ENCODE measurements at places on chromosomes 7 and 10.

DNA sequence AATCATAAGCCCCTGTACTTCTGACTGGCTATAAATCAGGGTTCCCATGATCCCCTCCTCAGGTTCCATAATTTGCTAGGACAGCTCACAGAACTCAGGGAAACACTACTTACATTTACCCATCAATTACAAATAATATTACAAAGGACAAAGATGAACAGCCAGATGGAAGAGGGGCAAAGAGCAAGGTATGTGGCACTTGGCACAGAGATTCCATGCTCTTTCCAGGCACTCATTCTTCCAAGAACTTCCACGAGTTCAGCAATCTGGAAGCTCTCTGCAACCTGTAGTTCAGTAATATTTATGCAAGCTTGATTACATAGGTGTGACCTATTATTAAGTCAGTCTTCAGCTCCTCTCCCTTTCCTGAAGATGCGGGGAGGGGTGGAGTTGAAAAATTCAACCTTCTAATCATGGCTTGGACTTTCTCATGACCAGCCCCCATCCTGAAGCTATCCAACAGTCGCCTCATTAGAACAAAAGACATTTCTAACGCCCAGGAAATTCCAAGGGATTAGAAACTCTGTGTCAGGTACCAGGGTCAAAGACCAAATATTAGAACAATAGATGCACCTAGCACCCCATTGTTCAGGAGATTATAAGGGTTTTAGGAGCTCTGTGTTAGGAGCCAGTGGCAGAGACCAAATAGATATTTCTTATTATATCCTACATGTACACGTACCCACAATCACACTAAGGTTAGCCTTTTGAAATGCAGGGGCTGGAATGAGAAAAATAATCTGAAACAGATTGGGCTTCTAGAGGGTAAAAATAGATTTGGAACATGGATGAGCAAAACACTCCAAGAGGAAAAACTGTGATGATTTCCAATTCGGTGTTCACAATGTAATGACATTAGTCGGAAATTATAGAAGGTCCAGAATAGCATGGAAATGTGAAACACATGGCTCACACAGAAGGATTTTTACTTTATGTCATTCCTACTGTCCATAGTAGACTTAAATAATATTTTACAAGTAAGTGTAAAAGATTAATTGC, 7.0 kb downstream of the ANKMY2 start:
- peaks cover 16% of the 10 kb centered on the region for H3K36me3 ChIP-seq
- H3K27me3 ChIP-seq, result no peaks in the 10 kb centered on the region
- no peak for DNase-seq
- no peak overlapping the region for H3K4me3 ChIP-seq

- peak overlapping the region; percentile 95 for H3K27ac ChIP-seq
- H3K27me3 ChIP-seq, result no peaks in the 10 kb centered on the region
- H3K4me3 ChIP-seq, result peak overlapping the region; percentile 96
- peaks cover 57% of the 10 kb centered on the region for H3K36me3 ChIP-seq
- DNase-seq, result no peak
These were observed 724 bp downstream of the ZNF107 start for GRCh38 chr7:64666663-64667050.

DNA sequence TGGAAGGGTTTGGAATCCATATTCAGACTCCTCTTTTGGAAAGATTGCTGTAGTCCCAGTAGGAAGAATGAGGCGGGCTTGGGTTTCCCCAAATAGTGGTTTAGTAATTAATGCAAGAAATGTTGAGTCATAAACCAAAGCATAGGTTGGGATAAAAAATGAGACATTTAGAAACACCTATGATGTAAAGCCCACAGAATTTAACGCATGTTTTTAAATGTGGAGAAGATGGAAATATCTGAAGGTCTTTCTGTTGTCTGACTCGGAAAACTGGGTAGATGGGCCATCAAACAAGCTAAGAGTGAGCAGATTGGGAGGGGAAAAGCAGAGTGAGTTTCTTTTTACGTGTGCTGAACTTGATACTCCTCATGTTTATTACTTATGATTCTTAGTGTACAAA, 62.2 kb downstream of the LANCL2 start:
- DNase-seq, result no peak
- H3K36me3 ChIP-seq, result peaks cover 5% of the 10 kb centered on the region
- no peaks in the 10 kb centered on the region for H3K27me3 ChIP-seq
- H3K4me3 ChIP-seq, result no peak overlapping the region
- H3K27ac ChIP-seq, result no peak overlapping the region

- no peak for DNase-seq
- H3K27me3 ChIP-seq, result no peaks in the 10 kb centered on the region
- H3K4me1 ChIP-seq, result no peaks in the 10 kb centered on the region
- H3K36me3 ChIP-seq, result no peaks in the 10 kb centered on the region
- no peak overlapping the region for H3K27ac ChIP-seq
- no peak overlapping the region for H3K4me3 ChIP-seq
These were observed 75.2 kb downstream of the DIP2C start for GRCh38 chr10:614139-614711.

DNA sequence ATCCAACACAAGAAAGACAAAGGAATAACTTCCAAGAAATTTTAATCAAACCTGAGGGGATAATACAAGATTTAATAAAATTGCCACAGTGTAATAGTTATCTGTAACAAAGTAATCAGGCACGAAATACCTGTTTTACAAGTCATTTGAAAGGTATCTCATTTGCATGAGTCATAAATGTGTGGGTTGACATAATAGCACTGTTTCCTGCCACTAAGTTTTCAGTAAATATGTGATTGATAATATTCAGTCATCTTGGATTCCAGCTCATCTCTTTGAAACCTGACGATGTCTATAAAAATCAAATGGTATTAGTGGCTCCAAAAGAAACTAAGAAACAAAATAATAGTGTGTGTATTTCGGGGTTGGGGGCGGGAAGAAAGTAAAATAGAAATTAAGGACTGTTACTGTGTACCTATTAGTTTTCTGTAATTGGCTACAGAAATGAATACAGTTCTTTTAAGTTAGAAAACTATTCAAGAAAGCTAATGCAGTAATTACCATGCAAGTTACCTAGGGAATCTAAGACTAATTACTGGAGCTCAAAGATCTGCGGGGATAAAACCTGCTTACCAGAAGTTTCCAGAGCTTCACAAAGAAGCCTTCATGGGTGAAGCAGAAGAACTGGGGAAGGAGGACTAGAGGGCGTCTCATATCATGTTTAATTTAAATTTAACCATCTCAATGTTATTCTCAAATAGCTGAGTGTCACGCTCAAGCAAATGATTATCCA, 100.7 kb downstream of the ST8SIA6 start:
- H3K27ac ChIP-seq, result no peak overlapping the region
- H3K27me3 ChIP-seq, result peaks cover 5% of the 10 kb centered on the region
- no peaks in the 10 kb centered on the region for H3K4me1 ChIP-seq

GRCh38 chr7:99844328-99844727, 16.5 kb downstream of the CYP3A43 start:
- no peaks in the 10 kb centered on the region for H3K36me3 ChIP-seq
- H3K4me1 ChIP-seq, result no peaks in the 10 kb centered on the region
- peaks cover 24% of the 10 kb centered on the region for H3K27me3 ChIP-seq
- no peak overlapping the region for H3K4me3 ChIP-seq

DNA sequence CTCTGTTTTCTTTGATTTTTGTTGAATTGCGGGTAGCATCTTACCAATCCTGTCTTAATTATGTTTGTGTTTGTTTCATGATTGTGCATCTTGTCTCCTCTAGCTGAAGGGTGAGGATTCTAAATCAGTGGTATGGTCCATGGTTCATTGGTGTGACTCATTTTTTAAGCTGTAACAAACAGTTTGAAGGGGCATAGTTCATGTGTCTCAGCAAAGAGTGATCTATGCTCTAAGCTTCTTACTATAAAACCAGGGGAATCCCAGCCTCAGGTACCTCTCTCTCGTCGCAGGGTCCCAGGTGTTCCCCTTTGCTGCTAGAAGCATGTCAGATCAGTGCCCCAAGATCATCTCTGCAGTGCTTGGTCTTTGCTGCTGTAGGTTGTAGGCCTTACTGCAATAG, 100.1 kb downstream of the OTUD1 start:
- H3K36me3 ChIP-seq, result peaks cover 3% of the 10 kb centered on the region
- no peak for DNase-seq
- no peak overlapping the region for H3K4me3 ChIP-seq

DNA sequence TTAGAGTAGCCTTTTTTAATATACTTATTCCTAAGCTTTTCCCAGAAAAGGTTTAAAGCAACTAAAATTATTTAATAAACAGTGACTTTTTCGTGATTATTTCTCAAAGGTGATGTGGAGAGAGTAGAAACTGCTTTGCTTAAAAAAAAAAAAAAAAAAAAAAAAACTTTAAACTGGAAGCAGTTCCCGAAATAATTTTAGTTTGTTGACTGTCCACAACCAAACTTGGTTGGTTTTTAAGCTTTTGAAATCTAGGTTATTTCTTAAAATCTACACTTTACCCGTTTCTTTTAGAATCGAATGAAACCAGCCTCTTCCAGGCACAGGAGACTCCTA, 7.3 kb downstream of the SKAP2 start:
- peaks cover 3% of the 10 kb centered on the region for H3K4me1 ChIP-seq
- no peak overlapping the region for H3K4me3 ChIP-seq
- H3K36me3 ChIP-seq, result no peaks in the 10 kb centered on the region
- H3K27ac ChIP-seq, result no peak overlapping the region
- H3K27me3 ChIP-seq, result peaks cover 71% of the 10 kb centered on the region
- DNase-seq, result no peak

DNA sequence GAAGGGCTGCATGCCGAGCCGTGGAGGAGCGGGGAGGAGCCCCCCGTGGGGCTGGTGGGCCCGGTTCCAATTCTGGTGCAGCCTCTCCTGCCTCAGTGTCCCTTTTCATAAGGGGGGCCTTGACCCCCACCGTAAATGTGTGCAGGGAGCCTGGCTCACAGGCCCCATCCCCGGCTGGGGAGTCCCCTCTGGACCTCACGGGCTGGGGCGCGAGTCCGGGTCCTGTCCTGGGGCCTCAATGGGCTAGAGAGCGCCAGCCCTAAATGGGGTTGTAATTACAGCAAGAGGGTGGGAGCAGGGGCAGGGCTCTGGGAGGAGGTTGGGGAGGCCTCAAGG, 203.0 kb downstream of the ELFN1 start:
- no peaks in the 10 kb centered on the region for H3K27me3 ChIP-seq
- H3K36me3 ChIP-seq, result peaks cover 23% of the 10 kb centered on the region
- no peak overlapping the region for H3K27ac ChIP-seq
- no peak overlapping the region for H3K4me3 ChIP-seq

DNA sequence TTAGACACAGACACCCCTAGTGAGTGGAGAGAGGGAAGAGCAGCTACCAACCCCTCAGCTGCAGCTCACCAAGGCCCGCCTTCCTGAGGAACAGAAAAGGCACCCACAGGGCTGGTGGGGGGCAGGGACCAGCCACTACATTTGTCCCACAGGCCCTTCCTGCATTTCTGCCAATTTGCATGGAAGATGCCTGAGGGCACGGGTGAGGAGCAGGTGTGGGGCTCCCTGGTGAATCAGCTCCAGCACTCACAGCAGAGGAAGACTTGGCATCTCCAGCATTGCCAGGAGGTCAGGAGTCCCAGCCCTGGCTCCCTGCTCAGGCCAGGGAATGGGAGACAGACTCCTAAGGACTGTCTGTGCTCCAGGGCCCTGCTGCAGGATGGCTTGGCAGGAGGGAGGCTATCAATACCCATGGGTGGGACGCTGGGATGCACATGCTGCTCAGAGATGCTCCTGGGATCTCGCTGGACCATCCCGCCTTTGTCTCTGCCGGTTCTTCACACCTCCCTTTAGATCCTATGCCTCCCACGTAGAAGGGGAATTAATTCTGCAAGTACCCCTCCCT, 109.7 kb downstream of the SLIT1 start:
- no peaks in the 10 kb centered on the region for H3K36me3 ChIP-seq
- H3K4me1 ChIP-seq, result no peaks in the 10 kb centered on the region
- H3K27ac ChIP-seq, result no peak overlapping the region
- H3K27me3 ChIP-seq, result peaks cover 13% of the 10 kb centered on the region
- DNase-seq, result no peak

DNA sequence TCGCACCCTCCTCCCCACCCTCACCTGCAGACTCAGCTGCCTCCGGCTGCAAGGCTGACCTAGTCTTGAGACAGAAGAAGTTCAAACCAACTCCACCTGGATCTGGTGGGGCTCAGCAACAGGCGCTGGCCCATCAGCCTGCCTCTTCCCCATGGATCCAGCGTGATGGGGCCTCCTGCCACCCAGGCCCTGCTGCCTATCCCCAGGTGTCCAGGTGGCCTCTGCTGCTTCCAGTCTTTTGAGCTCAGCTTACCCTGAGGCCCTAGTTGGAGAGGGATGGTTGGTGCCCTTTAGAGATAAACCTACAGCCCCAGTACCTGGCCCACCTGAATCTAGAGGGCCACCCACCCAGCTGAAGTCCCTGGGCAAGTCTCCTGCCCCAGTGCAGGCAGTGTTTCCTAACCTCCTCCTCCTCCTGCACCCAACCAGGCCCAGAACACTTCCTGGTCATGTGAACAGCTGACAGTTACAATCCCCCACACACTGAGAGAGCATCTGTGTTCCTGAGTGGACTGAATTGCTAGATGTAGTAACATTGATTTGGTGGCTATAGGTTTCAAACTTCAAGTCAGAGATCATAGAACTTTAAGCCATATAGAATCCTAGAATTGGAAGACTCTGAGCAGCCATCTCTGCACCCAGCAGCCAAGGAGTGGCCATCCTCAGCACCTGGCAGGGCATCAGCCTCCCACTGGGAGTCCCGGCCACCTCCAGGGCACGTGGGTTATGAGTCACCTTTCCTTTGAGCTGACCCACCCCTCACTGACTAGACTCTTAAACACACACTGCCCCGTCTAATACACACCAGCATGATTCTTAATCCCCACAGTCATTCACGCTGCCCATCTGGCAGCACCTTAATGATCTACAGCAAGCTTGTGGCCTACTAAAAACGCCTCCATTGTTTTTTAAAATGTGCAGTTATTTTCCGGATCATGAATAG, 51.9 kb downstream of the ALOX5 start:
- no peaks in the 10 kb centered on the region for H3K27me3 ChIP-seq
- peak overlapping the region; percentile 52 for H3K27ac ChIP-seq
- no peak for DNase-seq
- H3K4me1 ChIP-seq, result peaks cover 39% of the 10 kb centered on the region
- H3K36me3 ChIP-seq, result no peaks in the 10 kb centered on the region

GRCh38 chr10:26721561-26721960, 24.1 kb downstream of the PDSS1 start:
- peak overlapping the region; percentile 57 for H3K4me3 ChIP-seq
- DNase-seq, result peak; percentile 79
- H3K27ac ChIP-seq, result peak overlapping the region; percentile 93
- peaks cover 58% of the 10 kb centered on the region for H3K36me3 ChIP-seq
- no peaks in the 10 kb centered on the region for H3K27me3 ChIP-seq

DNA sequence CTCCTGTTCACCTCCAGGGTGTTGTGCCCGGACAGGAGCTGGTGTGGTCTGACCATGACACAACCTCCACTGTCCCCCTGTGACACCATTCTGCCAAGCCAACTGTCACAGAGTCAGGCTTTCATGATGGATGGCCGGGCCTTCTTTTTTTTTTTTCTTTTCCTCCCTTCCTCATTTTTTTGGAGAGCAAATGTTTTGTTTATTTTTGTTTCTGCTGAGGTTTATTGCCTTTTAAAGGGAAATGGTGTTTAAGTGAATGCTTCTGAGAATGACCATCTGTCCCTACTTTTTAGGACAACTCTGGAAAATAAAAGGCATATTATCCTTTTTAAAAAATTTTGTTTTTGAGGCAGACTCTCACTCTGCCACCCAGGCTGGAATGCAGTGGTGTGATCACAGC, 115.1 kb upstream of the NPS start:
- no peak for DNase-seq
- H3K36me3 ChIP-seq, result no peaks in the 10 kb centered on the region
- H3K27ac ChIP-seq, result no peak overlapping the region
- H3K27me3 ChIP-seq, result no peaks in the 10 kb centered on the region

GRCh38 chr7:70634071-70634470, 497.9 kb upstream of the GALNT17 start:
- DNase-seq, result no peak
- no peaks in the 10 kb centered on the region for H3K4me1 ChIP-seq
- no peaks in the 10 kb centered on the region for H3K36me3 ChIP-seq
- no peak overlapping the region for H3K27ac ChIP-seq
- H3K27me3 ChIP-seq, result no peaks in the 10 kb centered on the region
- no peak overlapping the region for H3K4me3 ChIP-seq
